Activated CD4-positive, CD25-positive, alpha-beta regulatory T cell treated with anti-CD3 and anti-CD28 coated beads, Interleukin-2, amount 50 U/mL, for 16 hours (primary cell): ENCODE measurements at places on chromosomes 5 and 9.

GRCh38 chr9:136995772-136996311 lies 526 bp downstream of the CLIC3 start:
- DNase-seq: no peak

DNA sequence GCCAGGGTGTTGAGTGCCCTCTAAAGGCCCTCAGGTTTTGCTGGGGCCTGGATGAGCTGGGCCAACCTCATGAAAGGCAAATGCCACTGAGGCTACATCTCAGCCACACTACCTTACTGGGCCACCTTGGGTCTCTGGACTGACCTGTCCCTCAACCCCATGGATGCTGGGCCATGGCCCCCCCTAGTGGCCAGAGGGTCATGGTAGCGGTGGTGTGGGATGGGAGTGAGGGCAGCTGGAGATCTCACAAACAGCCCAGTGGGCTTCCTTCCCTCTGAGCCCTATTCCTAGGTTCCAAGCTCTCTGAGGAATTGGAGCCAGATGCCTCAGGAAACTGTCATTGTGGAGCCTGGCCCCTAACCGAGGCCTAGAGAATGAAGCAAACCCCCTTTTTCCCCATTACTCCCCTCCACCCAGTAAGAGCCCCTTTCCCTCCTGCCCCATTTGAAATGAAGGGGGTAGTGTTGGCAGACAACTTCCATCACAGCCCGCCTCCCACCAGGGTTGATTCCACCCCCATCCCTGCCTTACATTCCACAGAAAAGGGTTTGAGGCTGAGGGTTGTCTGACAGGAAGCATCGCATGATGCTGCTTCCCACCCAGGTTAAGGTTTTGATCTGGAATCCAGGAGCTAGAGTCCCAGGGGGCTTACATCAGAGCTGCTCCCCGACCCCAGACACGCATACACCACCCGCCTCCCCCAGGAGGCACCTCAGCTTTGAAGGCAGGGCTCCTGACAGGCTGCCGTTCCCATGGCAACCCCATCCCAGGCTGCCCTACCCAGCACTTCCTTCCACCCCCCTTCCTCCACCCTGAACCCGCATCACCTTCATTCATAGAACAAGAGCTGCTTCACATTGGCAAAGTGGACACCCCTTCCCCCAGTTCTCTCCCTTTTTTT lies 63.9 kb downstream of the PCDH1 start:
- peak; percentile 13 for DNase-seq

- no peak for DNase-seq
Measured at GRCh38 chr5:171663311-171664085, 122.1 kb upstream of the SMIM23 start.

DNA sequence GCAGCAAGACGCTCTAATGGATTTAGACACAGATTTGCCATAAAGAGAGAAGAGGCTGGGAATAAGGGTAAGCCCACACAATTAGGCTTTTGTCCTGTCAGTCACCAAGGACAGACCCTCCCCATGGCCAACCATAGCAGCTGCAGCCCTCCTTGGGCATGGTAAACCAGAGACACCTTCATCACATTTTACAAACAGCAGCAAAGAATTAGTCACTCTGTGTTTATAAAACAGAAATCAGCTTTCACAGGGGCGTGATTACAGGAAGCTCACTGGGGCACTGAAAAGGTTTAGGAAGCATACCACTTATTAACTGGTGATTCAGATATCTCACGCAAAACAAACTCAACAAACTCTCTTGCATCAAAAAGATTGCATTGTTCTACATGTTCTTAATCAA lies 37.3 kb upstream of the ZNF622 start:
- DNase-seq: no peak

DNA sequence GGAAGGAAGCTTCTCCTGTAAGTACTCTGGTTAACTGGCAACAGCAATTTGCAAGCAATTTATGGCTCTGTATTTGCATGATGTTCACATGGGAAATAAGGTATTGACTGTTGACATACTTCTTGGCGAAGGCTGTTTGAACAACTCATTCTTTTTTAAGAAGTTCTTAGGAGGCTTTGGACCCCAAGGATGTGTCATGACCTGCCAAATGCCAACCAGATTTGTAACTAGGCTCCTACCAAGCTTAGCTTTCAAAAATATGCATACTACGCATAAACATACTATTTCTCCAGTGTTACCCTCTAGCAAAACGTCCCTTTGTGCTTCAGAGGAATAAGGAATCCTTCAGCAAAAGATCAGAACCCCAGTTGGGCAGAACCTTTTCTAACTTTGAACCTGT lies 165.2 kb upstream of the MSX2 start:
- no peak for DNase-seq

DNA sequence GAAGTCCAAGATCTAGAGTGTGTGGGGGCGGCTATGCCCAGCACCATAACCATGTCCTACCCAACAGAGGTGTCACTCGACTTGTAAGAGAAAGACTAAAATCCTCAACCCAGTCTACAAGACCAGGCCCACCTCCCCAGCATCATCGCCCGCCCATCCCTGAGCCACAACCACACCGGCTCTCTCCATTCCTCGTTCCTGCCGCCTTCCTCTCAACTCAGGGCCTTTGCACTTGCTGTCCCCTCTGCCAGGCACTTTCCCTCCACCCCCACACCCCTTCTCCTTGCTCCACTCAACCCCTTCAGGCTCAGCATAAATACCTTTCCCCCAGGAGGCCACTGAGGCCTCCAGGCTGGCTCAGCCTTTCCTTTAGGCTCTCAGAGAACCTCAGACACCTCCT lies 69.3 kb downstream of the PAX5 start:
- DNase-seq: no peak

- DNase-seq: no peak
Measured at GRCh38 chr5:13739479-13739878, 205.0 kb downstream of the DNAH5 start.

GRCh38 chr9:90808398-90808797 lies 6.8 kb downstream of the SYK start:
- no peak for DNase-seq

GRCh38 chr9:110984890-110985437 lies 53.3 kb downstream of the LPAR1 start:
- DNase-seq: no peak

DNA sequence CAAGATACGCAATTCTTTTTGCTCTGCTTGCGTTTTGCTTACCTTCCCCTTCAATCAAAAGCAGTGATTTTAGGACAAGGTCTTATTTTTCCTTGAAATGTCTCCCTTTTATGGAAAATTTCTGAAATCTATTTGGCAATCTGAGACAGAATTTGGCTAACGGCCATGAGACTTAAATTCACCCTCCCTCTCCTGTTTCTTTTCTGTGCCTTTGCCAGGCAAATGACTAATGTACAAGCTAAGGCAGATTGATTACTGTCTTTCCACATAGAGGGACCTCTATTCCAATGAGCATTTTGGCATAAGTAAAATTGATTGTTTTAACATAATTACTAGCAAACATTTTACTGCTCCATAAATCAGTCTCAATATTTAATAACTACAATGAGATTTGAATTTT lies 31.7 kb downstream of the FAM81B start:
- no peak for DNase-seq

DNA sequence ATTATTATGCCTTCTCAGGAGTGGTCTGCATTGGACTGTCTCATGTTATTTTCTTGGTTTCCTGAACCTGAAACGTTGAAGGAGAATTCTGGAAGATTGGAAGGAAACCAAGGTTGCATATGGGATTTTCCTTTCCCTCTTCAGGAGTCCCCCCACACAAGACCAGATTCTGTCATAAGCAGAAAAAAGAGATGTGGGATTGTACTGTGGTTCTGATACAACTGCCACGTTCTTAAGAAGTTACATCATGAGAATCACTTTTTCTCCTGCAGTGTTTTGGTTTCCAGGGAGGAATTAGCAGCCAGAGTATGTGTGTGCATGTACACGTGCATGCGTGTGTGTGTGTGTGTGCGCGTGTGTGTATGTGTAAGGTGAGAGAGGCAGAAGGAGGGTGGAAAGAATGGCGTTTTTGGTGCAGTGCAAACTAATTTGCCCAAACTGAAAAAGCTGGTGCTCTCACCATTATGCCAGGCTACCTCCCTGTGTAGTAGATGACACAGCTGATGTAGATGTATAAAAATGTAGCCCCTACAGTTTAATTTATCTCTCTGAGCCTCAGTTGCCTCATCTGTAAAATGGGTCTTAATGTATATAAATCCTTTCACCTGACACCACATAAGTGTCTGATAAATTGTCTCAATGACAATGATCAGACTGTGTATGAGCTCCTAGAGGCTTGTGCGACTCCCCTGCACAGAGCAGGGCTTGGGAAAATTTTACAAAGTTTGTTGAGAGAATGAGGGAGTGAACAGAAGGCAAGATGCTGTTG lies 38.6 kb downstream of the RALGPS1 start:
- DNase-seq: no peak

DNA sequence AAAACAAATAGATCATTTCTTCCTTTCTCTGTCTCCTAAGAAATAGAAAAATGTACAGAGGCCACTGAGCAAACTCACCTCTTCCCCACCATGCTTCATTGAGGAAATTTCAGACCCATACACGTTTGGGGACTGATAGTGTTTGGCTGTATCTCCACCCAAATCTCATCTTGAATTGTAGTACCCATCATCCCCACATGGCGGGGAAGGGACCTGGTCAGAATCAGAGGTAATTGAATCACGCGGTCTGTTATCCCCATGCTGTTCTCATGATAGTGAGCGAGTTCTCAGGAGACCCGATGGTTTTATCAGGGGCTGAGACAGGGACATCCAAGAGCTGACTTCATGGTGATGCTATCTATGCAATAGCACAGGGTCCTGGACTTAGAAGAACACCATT lies 1655.8 kb downstream of the MAT2B start:
- DNase-seq: no peak

GRCh38 chr9:121855476-121855875 lies 204.0 kb downstream of the DAB2IP start:
- DNase-seq: no peak

DNA sequence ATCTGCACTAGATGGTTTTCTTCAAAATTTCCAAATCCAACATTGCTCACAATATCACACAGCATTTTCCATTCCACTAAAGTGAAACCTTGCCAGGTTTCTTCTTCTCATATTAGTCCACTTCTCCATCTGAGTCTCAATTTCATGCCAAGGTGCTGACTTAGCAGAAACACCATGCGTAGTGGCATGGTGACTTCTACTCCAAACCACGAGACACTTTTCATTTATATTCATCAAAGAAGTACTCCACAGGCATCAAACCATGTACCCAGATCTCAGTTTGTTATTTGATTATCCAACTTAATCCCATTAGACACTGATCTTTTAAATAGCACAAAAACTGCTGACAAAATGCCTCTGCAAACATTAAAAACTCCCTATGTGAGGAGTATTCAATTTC lies 233.4 kb upstream of the ITGA1 start:
- DNase-seq: no peak

GRCh38 chr5:41817625-41818301 lies 52.5 kb downstream of the OXCT1 start:
- DNase-seq: no peak

DNA sequence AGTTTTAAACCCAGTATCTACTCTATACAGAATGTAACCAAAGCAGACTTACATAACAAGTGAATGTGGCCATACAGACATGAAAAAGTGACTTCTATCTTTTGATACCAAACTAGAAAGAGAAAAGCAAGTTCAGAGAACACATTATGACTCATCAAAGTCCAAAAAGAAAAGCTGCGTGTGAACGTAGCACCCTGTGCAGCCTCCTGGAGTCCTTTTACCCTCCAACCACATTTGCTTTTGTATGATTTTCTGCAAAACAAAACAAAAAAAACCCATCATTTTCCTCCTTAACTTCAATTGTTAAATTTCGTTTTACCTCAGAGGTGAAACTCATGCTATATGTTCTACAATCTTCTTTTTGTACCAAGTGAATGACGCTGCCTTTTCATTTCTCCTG lies 2.8 kb upstream of the SMARCA2 start:
- DNase-seq: no peak

DNA sequence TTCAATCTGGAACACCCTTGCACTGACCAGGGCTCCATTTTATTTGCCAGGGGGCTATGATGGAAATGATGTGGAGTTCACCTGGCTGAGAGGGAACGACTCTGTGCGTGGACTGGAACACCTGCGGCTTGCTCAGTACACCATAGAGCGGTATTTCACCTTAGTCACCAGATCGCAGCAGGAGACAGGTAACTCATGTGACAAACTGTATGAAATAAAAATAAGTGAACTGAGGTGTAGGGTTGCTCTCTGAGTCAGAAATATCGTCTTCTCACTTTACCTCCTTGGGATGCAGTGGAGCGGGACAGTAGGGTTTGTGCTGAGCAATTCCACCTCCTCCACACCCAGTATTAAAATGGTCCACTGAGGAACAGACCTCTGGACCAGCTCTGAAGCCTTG lies 22.1 kb downstream of the GABRP start:
- no peak for DNase-seq

GRCh38 chr5:133274597-133274935 lies 222.8 kb downstream of the HSPA4 start:
- DNase-seq: no peak

GRCh38 chr5:31941151-31941755 lies 232.9 kb downstream of the GOLPH3 start:
- DNase-seq: no peak

DNA sequence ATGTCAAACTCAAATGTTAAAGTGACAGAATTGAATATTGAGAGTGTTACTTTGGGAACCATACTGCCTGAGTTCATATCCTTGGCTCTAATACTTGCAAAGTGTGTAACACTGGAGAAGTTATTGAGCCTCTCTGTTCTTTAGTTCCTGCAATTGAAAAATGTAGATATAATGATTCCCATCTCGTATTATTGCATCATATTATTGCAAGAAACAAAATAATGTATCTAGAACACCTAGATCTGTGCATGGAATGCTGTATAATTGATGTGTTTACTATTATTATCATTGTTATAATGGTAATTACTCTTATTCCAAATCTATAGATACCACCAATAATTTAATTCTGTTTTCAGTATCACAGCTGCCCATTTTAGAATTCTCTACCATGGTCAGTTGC lies 310.3 kb downstream of the GABRG2 start:
- no peak for DNase-seq

- DNase-seq: no peak
Measured at GRCh38 chr5:14445013-14445412, 136.6 kb upstream of the OTULINL start.

DNA sequence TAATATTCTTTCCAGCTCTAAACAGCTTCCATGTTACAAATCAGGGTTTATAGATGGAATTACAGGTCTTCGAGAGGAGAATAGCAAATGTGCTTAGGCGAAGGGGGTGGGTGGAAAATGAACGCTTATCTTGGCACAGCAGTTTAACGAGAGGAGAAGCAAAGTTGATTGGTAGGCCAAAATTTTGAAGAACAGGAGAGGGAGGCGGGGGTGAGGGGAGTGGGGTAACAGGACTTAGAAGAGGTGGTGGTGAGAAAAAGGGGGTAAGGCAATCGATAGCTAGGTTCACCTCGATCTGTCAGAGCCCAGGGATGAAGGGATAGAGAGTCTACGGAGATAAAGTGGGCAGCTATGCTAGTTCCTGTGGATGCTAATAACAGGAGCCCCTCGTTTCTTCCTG lies 764 bp downstream of the ANKRA2 start:
- DNase-seq: no peak

DNA sequence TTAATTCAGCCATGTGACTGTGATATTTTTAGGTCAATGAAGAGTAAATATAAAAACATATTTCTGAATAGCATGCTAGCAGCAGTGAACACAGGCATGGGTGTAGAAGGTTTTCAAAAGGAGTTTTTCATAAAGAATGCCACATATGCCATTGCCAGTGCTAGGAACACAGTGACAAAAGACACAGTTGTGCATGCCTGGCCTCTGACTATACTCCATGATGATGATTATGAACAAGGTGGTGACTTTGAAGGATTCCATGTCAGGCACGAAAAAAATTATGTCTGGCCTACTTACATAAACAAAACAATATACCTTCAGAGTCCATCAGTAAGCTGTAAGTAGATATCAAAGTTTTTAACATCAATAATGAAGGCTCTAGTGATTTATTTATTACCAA lies 438.7 kb downstream of the TLE1 start:
- DNase-seq: no peak
